ENCODE measurements at places on chromosomes 7 and 10. TPM values are rescaled to one million over a fixed set of nuclear protein-coding genes. Genes with fewer than 3 reads are reported as not detected.

The CABCOCO1 gene
- total RNA-seq, result not detected

GRCh38 chr10:77713521-77714280, 76.1 kb upstream of the KCNMA1 start:
- DNase-seq, result no peak

DNA sequence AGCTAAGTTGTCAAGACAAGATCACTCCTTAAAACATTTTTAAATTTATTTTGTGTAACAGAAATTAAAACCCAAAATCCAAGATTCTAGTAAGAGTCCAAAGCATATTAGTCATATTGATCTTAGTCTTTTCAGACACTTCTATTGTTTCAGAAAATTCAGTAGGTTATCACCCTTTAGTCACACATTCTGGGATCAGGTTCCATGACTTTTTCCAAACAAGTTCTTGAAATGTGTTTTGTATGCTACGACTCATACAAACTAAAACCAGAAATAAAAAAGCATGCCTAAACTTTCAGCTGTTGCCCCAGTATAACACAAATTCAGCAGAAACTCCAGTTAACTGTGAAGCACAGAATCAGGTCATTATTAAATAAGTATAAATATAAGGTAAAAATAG, 10.7 kb downstream of the SEMA3D start:
- DNase-seq, result no peak

DNA sequence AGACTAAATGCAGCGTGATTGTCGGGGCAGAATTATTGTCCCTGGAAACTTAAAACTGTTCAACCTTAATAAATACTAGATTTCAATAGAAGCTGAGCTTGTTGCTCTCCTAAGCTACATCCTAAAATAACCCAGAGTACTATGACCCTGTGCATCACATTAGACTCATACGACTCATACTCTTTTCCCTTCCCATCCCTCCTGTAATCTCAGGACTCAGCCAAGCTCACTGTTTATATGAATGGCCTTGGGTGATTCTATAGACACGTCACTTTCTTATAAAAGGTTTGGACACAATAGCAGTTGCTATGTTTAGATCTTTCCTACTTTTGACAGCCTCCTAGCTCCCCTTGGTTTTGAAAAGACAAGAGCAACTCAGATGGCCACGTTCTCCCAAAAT, 17.2 kb downstream of the TCF7L2 start:
- no peak for DNase-seq

DNA sequence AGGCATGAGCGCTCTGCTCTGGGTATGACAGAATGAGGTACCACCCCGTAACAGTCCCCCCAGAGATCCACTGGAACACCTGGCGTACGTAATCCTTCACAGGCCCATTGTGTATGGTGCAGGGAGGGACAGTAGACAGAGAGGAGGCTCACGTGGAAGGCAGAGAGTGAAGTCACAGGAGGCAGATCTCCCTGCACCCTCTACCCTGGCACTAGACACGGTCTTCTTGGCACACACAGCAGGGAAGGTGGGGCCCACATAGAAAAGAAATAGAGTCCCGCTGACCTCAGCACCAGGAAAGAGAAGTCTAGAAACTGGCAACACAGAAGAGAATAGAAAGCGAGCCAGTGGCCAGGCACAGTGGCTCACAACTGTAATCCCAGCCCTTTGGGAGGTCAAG, 51.9 kb downstream of the SLC29A4 start:
- no peak for DNase-seq

Data from heart left ventricle (tissue), 16 donors.